Caki2 (cell line): ENCODE measurements at places on chromosomes 12 and 14.

GRCh38 chr12:54324617-54325441 is at the start of gene COPZ1:
TSS of gene COPZ1 (plus strand) at chr12:54325131. CDS start at chr12:54325164, 33 bp downstream.
- DNase-seq, result peak; percentile 100

- DNase-seq, result no peak
Measured at GRCh38 chr12:117646520-117646919, 285.1 kb upstream of the NOS1 start.

DNA sequence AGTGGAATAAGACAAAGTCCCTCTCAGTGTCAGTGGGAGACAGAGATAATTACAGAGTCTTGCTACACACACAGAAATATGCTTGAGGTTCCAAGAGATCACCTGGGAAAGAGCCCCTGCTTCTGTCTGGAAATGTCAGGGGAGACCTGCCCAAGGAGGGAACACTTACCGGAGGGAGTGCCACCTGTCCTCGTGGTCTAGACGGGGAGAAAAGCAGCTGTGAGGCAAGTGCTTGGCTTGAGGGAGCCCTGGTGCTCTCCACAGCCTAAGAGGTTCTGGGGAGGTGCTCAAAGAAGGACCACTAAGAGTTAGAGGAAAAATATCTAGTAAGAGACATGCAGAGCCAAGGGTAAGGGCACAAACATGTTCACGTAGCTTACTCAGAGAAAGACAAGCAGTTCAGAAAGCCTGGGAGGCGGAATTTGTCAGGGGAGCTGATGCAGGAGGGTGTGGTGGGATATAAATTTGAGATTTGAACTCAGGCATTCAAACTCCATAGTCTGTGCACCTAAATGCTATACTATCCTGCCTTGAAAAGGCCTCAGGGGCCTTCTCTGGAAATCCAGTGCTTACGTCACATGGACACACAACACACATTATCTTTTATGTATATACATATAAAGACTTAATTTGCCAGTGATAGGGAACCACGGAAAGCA is 38.2 kb upstream of the GNPNAT1 start:
- DNase-seq, result no peak

DNA sequence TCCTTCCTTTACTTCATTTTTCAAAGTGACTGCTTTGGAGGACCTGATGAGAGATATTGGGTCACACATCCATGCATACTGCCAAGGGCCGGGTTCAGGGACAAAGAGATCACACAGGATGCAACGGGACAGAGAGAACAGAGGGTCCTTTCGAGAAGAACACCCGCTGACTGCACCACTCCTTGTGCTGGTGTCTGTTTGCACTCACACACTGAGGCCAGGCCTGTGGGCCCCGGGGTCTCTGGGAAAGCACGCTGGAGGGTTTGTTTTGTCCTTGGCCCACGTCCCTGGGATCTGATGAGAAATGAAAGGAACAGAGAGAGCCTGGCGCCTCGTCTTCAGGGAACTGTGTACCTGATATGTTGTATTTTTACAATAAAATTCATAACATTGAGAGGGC is 42.2 kb downstream of the PAH start:
- DNase-seq, result no peak

GRCh38 chr14:31582286-31582691 is 21.1 kb downstream of the NUBPL start:
- DNase-seq, result no peak

DNA sequence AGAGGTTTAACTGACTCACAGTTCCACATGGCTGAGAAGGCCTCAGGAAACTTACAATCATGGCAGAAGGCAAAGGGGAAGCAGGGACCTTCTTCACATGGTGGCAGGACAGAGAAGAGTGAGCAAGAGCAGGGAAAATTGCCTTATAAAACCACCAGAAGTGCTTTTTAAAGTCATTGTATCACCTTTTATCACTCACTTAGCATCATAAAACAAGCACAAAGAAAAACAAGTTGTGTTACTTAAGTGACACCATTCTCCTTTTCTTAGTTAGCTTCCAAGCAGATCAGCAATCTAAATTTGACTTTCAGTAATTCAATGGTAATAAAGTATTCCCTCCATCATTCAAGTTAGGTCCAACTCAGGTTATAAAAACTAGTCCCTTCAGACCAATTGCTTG is 28.5 kb downstream of the OSBPL8 start:
- no peak for DNase-seq

GRCh38 chr12:8996682-8997405 is 7.5 kb downstream of the KLRG1 start:
- DNase-seq, result peak; percentile 11

- no peak for DNase-seq
Measured at GRCh38 chr14:87967496-87967895, 25.5 kb downstream of the GALC start.

DNA sequence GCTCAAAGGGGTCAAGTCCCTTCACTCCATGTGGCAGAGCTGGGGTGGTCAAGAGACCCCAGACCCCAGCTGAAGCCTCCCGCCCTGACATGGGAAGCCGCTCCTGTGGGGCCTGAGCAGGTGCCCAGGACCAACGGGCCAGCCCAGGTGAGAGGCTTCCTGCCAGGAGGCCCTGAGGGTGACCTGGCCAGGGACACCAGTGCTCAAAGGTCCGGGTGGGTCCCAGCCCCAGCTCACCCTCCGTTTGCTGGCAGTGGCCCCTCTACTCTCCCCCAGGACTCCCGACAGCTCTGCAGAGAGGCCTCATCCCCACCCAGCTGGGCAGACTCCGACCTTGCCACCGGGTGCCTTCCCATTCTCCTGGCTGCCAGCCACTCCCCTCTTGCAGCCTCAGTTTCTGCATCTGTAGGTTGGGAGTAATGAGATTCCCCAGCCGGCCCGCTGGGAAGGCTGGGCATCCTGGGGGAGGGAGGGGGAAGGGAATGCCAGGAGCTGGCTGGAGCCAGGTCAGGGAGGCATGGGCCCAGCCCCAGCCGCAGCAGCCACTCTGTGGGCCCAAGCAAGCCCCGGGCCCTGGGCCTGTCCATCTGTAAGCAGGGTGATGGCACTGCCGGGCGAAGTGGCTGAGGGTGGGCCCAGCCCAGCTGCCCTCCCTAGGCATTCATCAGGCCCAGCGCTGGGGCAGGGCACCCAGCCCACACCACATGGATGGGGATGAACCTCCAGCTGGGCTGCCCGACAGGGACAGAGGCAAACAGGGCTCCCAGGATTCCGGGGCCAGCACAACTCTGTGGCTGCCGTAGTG is 10.3 kb upstream of the INF2 start:
- DNase-seq, result peak; percentile 12

- peak; percentile 82 for DNase-seq
Measured at GRCh38 chr12:18703321-18703720, 34.5 kb downstream of the PLCZ1 start.

DNA sequence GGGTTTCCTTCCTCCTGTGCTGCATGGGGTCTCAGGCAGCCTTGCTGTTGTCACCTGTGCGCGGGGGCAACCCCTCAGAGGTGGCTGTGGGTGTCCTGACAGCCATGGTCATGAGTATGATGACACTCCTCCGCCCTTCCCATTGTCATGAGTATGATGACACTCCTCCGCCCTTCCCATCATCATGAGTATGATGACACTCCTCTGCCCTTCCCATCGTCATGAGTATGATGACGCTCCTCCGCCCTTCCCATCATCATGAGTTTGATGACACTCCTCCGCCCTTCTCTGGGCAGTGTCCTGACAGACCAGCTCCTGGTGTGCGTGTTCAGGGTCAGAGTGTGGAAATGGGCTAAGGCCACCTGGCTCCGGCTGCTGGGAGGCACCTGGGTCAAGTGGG is 40.0 kb downstream of the FBRSL1 start:
- DNase-seq, result no peak
